ENCODE measurements at places on chromosomes 6 and 20.

- DNase-seq, result no peak
Observed at GRCh38 chr6:24710519-24711303, 8.2 kb downstream of the C6orf62 start.

GRCh38 chr6:111464184-111464583, 18.8 kb downstream of the REV3L start:
- no peak for DNase-seq

GRCh38 chr20:6490849-6491248, 276.6 kb upstream of the BMP2 start:
- no peak for DNase-seq

DNA sequence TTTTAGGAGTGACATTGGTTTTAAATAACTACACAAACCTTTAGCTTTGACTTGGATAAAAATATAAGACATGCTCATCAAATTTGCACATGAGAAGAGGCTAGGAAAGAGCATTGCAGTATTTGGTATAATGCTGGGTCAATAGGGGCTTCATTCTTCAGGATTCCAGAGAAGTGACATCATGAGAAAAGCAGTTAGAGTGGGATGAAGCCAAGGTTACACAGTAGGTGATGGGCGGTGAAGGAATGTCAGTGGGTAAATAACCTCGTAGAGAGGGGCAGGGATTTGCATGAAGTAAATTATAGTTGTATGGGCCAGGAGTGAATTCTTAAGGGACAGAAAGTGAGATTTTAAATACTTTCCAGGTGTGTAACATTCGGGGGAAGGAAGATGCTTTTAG, 216.2 kb downstream of the RFPL4B start:
- DNase-seq, result no peak

- DNase-seq, result peak; percentile 39
Observed at GRCh38 chr6:79466207-79466834, 70.9 kb downstream of the LCA5 start.

All from fibroblast of the conjunctiva (primary cell).